ENCODE measurements at places on chromosomes 11 and 22. TPM values are rescaled to one million over a fixed set of nuclear protein-coding genes. Genes with fewer than 3 reads are reported as not detected.

DNA sequence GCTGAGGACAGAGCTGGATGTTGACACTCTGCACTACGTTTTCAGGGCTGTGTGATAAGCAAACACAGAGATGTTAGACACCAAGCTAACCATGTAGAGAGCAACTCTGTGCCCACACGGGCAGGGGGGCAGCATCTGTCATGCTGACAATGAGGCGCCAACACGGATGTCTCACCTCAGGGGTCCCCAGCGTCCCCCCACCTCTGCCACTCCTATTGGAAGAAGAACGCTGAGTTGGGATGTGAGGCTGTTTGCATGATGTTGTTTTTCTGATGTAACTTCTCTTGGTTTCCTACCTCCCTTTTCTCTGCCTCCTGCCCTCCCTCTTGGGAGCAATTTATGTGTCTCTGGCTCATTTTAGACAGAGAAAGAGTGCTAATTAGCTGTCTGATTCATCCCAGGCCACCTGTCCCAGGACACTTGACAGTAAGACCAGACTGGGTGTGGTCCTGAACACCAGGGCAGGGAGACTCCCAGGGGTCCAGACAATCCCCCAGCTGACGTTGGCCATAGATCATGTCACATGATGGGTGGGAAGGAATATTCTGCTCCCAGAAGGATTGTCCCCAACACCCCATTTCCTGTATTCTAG, 89.2 kb upstream of the NCAM1 start:
- DNase-seq = no peak
- H3K4me1 ChIP-seq = no peaks in the 10 kb centered on the region
- H3K4me3 ChIP-seq = no peak overlapping the region
- H3K27me3 ChIP-seq = no peaks in the 10 kb centered on the region
- H3K27ac ChIP-seq = no peak overlapping the region

GRCh38 chr11:122453586-122453985, 201.9 kb upstream of the UBASH3B start:
- no peak overlapping the region for H3K4me3 ChIP-seq
- no peak overlapping the region for H3K27ac ChIP-seq
- no peaks in the 10 kb centered on the region for H3K4me1 ChIP-seq
- H3K36me3 ChIP-seq = no peaks in the 10 kb centered on the region

- H3K27ac ChIP-seq = no peak overlapping the region
- peaks cover 14% of the 10 kb centered on the region for H3K4me1 ChIP-seq
- H3K27me3 ChIP-seq = no peaks in the 10 kb centered on the region
- DNase-seq = no peak
Measured at GRCh38 chr22:26391623-26392022, 37.4 kb upstream of the ASPHD2 start.

- DNase-seq = no peak
- H3K4me1 ChIP-seq = peaks cover 7% of the 10 kb centered on the region
- H3K27me3 ChIP-seq = no peaks in the 10 kb centered on the region
- no peak overlapping the region for H3K27ac ChIP-seq
Measured at GRCh38 chr11:100832829-100833228, 145.7 kb downstream of the ARHGAP42 start.

DNA sequence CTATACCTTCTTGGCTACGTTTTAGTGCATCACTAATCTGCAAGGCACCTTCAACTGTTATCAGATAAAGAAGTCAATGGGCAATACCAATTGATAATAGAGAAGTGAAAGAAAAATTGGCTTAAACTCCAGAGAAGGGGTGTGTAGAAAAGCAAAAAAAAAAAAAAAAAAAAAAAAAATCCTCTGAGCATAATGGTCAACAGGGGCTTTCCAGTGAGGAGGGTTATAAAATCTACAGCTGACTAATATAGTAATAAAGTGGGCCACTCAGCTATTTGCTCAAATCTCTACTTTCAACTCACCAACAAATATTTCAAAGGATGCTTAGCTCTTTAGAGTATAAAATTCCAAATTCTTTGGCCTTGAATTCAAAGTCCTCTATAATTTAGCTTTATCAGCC, 77.8 kb downstream of the APOL5 start:
- no peak overlapping the region for H3K4me3 ChIP-seq
- no peaks in the 10 kb centered on the region for H3K4me1 ChIP-seq
- no peak overlapping the region for H3K27ac ChIP-seq
- no peak for DNase-seq
- peaks cover 2% of the 10 kb centered on the region for H3K27me3 ChIP-seq

DNA sequence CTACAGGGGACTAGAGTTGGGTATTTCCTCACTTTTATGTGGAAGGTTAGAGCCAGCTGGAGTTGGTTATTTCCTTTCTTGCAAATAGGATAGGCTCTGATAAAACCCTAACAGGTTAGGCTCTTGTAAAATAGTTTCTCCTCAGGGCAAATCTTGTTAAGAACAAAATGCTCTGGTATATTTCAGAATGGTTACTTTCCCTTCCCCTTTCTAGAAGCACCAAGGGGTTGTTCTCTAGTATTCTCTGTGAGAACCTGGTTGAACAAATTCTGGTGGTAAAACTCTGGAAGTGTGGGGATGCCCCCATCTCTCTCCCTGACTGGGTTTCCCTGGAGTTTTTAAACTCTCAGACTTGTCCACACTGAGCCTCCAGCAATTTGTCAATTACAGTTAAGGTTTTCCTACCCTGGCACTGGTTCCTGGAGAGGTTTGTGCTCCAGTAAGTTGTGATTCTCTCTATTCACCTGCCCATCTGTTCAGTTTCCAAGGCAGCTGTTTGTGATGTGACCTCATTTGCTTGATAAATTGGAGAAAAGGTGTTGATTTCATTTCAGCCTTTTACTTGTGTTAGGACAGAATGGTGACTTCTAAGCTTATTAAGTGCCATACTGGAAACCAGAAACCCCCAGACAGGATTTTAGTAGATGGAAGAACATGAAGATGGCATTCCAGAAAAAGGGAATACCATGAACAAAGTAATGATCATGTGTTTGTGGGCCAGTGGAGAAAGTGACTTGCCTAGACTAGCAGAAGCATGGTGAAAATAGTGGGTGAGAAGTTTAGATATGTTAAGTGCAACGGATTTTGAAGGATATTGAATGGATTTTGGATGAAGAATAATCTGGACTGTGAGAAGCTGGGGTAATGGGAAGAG, 64.6 kb downstream of the EXT2 start:
- no peak overlapping the region for H3K4me3 ChIP-seq
- peaks cover 3% of the 10 kb centered on the region for H3K36me3 ChIP-seq
- H3K27me3 ChIP-seq = peaks cover 4% of the 10 kb centered on the region
- DNase-seq = no peak

- peaks cover 4% of the 10 kb centered on the region for H3K4me1 ChIP-seq
- H3K36me3 ChIP-seq = no peaks in the 10 kb centered on the region
- no peak for DNase-seq
- peaks cover 9% of the 10 kb centered on the region for H3K27me3 ChIP-seq
Measured at GRCh38 chr11:120248551-120249278, 8.8 kb downstream of the POU2F3 start.

The GRAP2 gene
- 20.5 TPM for total RNA-seq

GRCh38 chr22:44526779-44527126, 28.7 kb upstream of the RTL6 start:
- H3K4me1 ChIP-seq = no peaks in the 10 kb centered on the region
- no peak for DNase-seq
- no peak overlapping the region for H3K4me3 ChIP-seq
- no peak overlapping the region for H3K27ac ChIP-seq
- peaks cover 2% of the 10 kb centered on the region for H3K27me3 ChIP-seq

The RTN4R gene
- total RNA-seq = 19.0 TPM

DNA sequence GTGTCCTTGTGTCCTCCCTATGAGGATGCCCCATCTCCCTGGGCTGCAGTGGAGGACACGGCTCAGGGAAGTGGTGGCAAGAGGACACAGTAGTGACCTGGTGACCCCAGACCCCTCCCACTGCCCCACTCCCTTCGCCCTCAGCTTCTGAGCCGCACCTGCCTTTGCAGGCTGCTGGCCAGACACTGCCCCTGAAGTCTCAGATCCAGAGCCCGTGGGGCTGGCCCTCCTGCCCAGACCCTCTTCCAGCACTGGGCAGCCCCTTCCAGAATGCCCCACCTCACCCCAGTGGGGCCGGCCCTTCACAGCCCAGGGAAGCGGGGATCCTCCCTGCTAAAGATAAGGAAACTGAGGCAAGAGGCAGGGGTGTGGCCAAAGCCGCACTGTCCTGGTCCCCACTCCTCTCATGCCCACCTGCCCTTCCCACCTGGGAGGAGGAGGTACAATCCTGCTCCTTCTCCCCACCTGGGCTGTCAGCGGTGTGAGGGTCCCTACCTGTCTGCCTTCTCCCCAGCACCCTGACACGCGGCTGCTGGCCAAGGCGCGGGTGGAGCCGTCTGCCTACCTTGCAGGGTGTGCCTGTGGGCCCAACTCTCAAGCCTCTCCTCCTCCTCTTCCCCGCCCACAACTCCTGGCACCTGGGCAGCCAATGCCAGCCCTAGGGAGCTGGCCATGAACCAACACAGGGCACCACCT, 17.3 kb downstream of the TRPM5 start:
- no peaks in the 10 kb centered on the region for H3K36me3 ChIP-seq
- H3K4me1 ChIP-seq = no peaks in the 10 kb centered on the region
- no peak overlapping the region for H3K27ac ChIP-seq

The CRYBB2 gene
- total RNA-seq = 1.9 TPM
